ENCODE measurements at places on chromosomes 5 and 9.

DNA sequence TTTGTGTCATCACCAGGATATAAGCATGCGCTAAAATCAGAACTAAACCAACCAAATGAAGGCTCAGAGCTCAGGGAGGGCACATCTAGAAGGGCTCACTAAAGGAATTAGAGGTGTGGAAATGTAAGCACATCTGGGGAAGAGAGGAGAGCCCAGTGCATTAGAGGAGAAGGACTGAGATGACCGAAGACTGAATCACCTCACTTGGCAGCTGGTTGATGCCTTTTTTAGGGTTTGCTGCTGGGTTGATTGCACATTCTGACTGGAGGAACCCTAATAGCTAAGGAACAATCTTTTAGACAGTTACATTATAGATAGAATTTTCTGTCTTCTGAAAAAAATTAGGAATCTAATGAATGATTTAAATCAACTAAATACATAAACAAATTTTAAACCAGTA lies 8.2 kb upstream of the IFNA21 start:
- no peak for DNase-seq

DNA sequence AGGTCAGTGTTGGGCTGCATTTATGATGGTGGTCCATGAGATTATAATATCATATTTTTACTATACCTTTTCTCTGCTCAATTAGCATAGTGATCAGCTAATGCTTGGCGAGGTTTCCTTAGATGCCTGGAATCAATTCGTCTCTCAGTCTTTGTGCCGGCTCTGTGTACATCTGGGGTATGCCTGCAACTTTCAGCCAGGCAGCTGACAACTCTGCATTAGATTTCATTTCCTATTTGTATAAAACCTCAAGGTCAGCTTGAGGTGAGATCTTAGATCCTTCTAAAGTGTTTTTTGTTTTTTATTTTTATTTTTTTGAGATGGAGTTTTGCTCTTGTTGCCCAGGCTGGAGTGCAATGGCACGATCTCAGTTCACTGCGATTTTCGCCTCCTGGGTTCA lies 86.8 kb downstream of the MELK start:
- DNase-seq = no peak

DNA sequence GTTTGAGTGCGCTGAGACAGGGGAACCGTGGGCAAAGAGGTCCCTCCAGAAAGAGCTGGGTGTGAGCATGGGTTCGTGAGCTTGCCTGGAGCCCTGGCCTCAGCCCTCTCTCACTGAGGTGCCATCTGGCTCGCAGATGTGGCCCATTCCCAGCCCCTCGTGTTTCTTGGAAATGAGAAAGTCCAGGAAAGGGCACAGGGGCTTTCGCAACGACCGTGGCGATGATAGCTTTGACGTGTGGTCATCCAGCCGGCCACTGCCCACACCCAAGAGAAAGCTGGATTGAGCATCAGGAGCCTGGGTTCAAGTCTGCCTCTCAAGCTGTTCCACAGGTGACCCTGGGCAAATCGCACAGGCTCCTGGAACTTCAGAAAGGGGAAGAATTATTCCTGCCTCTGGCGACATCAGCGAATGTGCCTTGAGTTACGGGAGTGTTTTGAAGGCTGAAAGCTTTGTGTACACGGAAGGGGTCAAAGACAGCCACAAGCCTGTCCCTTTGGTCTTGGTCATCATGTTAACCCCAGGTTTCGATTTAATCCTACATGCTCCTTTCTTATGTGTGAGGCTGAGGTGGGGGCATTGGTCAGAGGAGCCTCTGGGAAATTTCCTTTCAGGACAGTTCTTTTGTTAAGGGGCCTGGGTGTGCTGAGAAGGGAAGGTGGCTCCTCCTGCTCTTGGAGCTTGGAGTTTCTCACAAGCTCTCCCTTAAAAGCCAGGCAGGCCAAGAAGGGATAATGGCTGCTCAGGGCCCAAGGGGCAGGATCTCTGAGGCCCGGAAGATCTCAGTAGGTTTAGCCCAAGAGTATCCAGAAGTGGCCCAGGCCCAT lies 41.7 kb upstream of the IL17B start:
- DNase-seq = no peak

DNA sequence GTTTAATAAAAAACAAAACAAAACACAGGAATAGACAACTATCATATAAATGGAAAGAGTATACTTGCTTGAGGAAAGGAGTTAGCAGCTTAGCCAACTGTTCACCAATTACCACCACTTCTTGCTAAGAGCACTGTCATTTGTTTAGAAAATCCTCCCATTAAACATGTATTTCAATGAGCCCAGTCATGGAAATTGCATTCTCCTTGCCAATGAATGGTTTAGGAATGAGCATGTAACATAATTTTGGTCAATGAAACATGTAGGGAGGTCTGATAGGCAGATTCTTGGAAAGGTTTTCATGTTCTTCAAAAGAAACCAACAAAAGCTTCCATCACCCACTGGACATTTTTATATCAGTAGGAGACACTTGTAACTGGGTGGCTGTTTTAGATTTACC lies 502.8 kb upstream of the PAPPA start:
- no peak for DNase-seq

DNA sequence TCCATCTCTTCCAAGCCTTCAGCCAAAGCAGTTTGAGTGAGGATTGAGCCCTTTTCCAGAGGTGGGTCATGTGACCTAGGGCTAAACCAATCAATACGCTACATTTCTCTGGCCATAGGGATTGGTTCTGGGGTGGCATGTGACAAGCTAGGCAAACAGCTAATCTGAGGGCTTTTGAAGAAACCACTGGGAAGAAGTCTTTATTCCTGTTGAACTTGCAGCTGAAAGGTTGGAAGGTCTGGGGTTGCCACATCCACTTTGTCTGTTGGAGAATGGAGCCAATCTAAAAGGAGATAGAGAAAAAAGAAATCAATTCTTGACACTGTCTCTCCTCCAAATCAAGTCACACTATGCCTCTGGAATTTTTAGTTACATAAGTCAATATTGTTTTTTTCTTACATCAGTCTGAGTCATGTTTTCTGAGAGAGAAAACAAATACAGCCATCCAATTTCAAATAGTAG lies 637.8 kb upstream of the WWC1 start:
- no peak for DNase-seq

- DNase-seq = no peak
These were observed at the start of gene CTNND2 for GRCh38 chr5:11904265-11904906. Gene CTNND2, minus strand, starts transcription at chr5:11904446. Its CDS starts 593 bp downstream, at chr5:11903853.

DNA sequence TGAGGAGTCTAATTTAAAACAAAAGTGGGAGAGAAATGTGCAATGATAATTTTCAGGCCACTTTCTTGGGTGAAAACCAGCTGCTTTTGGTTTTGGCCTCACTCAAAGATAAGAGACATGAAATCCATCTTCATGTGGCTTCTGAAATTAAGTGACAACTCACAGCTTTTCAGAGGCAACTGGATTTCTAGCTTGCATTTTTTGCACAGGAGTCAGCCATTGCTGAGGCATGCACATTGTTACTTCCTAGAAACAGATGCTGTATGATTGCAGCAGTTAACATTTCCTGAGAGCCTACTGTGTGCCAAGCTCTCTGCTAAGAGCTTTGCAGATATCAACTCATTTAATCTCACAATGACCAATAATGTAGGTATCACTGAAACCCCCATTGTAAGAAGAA lies 562.6 kb downstream of the NR2F1-AS1 start:
- no peak for DNase-seq

GRCh38 chr9:108673386-108673785 lies 182.4 kb downstream of the ACTL7B start:
- no peak for DNase-seq

GRCh38 chr5:63249960-63250359 lies 671.3 kb downstream of the LRRC70 start:
- no peak for DNase-seq

- no peak for DNase-seq
These were observed 1048.4 kb downstream of the MAT2B start for GRCh38 chr5:164553851-164554250.

DNA sequence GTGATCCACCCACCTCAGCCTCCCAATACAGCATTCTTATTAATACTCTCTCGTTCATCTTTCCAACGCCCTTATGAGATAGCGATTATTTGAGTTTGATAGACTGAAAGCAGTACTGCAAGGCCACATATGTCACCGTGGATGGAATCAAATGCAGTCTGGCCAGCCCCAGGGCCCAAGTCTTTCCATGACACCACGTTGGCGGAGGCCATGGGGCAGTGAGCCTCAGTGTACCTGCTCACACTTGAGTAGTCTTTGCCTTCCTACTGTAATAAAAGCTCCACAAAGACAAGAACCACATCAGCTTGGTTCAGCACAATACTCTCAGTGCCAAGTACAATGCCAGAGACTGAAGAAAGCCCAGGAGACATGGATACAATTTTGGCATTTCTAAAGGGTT lies 88.5 kb downstream of the TTLL11 start:
- DNase-seq = no peak

DNA sequence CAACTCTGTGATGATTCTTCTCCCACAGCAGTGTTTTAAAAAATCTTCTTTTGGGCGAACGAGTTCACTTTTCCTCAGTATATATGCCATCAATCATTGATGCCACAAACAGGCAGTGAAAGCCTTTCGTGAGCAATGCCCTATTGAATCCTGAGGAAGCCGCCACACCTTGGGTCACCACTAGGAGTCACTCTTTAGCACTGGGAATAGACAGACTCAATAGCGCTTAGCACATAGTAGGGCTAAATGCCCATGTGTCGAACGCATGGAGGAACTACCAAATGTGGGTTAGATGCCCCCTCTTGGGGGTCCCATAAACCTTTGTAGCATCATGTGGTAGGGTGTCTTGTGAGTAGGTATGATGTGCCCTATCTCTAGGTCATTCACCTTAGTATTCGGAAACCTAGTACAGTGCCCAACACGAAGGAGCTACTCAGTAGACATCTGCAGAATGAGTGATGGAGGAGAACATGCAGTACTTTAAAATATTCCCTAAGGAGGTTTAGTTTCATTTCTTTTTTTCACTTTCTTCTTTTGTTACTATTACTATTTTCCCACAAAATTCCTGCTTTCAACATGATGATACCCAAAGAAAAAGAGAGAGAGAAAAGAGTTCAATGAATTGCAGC lies 603.7 kb downstream of the BNC2 start:
- no peak for DNase-seq

DNA sequence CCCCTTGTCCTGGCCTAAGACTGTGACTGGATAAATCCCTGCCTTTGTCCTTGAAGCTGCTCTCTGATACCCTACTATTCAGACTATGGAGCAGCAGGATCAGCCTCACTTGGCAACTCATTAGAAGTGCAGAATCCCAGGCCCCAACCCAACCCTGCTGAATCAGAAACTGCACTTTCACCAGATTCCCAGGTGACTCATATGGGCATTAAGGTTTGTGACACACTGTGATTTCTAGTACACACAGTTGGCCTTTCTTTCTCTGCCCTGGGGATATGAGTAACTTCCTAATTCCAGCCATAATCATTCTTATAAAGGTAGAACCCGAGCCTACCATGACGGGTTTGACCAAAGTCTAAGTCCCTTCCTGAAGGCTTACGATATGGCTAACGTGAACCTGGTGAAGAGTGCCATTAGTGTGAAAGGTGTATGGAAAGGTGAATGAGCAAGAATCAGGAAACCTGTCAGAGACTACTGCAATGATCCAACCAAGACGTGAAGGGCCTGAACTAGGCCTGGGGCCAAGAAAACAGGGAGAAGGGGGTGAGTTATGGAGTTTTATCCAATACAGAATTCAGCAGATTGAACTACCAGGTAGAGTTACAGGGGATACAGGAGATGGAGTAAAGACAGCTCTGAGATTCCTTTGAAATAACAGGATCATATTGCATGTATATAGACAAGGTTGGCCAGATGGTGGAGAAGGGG lies 533.0 kb downstream of the BNC2 start:
- DNase-seq = no peak

DNA sequence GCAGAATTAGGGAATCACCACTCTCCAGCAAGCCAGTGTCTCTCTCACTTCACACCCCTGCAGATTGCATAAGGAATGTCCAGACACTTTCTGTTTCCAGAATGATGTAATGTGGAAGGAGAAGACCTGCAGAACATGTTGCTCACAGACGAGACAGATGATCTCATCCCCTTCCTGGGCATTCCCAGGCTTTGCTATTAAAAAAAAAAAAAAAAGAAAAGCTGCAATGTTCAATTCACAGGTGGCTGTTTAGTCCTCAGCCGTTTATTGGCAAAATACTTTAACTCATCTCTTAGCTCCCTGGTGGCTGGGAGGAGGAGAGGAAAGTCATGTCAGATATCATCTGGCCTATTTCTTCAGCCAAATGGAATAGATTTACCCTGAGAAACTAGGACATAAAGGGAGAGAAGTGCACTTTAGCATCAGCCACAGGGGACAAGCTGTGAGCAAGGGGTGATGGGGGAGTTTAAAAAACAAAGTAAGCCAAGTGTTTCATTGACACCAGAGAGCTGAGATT lies 95.9 kb upstream of the TNC start:
- no peak for DNase-seq

DNA sequence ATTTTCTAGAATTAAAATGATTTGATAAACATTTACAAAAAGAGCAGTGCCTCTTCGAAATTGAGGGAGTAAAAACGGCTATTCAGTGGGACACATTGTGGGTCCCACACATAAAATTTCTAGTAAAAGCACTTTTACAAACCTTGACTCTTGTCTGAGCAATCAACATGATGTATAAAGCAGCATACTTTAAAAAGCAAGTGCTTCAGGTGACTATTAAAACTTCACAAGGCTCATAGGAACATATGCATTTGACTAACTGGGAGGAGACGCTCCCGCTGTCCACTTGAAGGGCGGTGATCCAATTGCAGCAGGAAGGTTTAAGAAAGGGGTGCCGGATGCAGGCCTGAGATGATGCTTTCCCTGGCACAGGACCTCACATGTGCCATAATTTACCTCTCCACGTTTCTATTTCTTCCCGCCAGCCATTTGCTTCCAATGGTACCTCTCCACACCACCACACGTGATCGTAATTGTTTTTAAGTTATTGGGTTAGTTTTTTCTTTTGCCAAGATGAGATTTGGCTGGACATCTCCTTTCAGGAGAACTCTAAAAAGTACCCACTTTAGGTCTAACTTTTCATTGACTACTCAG lies 1.8 kb downstream of the MCTP1 start:
- DNase-seq = no peak

GRCh38 chr5:67493676-67494075 lies 297.1 kb upstream of the CD180 start:
- no peak for DNase-seq

GRCh38 chr5:1759378-1759970 lies 40.2 kb downstream of the MRPL36 start:
- DNase-seq = peak; percentile 4

GRCh38 chr5:151214614-151215545 lies 9.0 kb downstream of the CCDC69 start:
- peak; percentile 43 for DNase-seq

- DNase-seq = no peak
These were observed 34.8 kb upstream of the IL31RA start for GRCh38 chr5:55816342-55816741.

DNA sequence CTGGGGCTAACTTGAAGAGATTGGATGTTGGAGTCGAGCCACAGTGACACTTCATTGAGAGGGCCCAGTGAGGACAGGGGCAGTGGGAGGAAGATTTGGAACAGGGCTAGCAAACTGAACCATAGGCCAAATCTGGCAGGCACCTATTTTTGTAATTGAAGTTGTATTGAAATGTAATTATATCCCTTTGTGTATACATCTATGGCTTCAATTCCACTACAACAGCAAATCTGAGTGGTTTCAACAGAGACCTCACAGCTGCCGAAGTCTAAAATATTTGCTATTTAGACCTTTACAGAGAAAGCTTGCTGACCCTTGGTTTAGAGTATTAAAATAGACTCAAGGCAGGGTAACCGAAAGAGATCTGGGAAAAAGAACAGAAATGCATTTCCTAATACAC lies 4.7 kb upstream of the TNFSF8 start:
- DNase-seq = no peak
